ENCODE measurements at places on chromosomes 12 and 14.

DNA sequence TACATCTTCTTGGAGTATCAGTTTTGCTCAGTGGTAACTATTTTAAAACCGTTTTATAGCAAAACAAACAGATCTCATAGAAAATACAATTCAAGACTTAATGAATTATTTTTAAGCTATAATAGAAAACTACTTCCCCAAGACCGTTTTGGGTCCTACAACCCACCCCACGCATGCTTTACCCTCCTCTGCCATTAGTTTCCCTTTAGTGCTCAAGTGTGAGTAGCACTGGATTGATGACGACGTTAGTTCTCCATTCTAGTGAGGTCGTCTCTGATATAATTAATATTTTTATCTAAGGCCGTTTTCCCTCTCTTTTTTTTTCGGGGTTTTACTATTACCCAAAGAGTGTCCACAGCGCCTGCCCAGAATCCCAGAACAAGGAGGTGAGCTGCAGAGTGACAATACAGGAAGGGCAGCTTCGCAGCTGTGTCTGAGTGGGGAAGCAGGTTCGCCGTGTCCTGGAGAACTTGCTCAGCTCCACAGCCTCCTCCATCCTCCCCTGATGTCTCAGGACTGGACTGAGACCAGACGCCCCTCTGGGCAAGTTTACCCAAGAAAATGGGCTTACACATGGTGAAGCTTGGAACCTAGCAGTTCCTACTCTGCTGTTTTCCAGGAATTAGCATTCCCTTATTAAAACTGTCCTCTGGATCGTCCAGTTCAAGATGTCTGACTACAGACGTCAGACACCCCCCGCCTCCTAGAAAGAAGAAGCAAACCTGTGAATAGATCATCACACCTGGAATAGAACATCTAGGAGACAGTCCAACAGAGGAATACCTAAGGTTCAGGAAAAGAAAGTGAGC, 31.9 kb upstream of the MON2 start:
- DNase-seq: no peak

DNA sequence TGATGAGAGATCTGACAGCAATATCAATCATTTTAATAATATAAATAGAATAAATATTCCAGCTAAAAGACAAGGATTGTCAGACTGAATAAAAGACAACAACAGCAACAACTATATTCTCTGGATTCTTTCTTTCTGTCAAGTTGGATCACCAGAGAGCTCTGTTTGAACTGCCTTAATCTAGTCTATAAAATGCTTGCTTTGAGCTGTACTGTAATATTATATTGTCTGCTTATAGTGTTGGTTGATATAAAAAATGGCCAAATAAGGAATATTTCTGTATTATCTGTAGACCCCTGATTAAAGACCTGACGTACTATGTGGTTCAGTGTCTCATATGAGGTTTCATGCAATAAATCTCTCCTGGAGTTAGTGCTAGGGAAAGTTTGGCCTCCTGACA, 46.3 kb upstream of the CSRP2 start:
- DNase-seq: no peak

- DNase-seq: no peak
These were observed 338.5 kb downstream of the FSCB start for GRCh38 chr14:44168566-44168965.

DNA sequence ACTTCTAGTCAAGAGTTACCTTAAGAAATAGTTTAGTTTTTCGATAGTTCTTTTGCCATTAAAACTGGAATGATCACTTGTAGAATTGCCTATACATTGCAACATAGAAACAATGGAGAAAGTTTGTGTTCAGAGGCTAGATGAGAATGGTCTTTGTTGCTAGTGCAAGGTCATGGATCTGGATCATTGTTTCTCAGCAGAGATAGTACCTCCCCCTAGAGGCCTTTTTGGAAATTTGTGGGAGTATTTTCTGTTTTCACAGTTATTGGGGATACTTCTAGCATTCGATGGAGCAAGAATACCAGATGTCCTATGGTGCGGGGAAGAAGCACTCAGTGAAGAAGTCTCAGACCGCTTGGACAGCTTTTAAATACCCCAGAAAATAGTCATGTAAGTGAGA, 138.8 kb upstream of the HMGA2 start:
- DNase-seq: no peak

DNA sequence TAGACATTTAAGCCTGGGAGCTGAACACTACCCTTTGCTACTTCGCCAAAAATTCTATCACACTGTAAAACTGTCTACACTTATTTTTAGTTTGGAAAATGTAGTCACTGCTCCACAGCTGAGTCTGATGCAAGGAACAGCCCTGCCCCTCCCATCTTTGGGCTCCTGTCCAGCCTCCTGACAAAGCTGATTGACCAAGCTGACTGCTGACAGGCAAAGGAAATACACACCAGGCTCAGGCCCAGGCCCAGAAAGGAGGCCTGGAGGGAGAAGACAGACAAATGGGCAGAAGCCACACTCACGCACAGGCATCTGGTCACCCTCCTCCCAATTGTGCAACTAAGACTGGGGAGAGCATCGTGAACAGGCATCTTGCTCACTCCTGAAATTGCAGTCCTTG, 55.3 kb downstream of the ISCA2 start:
- no peak for DNase-seq

DNA sequence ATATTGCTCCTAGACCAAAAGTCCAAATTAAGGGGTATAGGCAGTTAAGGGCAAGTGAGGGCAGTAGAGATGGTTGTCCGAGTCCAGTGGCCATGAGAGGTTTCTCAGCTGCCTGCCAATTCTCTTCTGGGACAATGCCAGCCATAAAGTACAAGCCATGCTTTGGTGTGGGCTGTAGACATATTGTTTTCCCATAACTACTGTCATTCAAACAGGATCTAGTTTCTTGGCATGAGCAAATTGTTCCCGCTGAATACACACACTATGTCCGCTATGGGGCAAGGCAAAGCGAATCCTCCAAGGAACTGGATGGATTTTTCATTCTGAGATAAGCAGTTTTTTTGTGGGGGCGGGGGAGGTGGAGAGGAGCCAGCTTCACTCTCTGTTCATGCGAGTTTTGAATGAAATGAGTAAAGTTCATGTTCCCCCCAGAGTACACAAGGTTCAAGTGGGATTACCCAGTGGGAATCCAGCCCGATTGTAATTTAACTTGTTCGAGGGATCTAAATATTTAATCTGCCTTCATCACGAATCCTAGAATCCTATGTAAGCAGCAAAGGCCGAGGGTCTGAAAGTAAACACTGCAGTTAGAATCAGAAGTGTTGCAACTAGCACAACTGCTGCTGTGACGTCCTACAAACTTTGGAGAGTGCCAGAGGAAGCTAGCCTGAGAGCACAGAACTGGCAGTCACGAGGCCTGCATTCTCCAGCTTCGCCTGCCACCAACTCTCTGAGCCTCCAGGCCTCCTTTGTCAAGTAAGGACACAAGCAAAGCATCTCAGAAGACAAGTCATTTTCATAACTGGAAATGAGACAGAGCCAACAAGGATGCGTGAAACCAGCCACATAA, 137.0 kb downstream of the CRADD start:
- no peak for DNase-seq

GRCh38 chr12:123457980-123458779, at the start of gene SNRNP35:
TSS of gene SNRNP35 (plus strand) at chr12:123458139. CDS start at chr12:123465541, 7,402 bp downstream.
- DNase-seq: peak; percentile 65

- no peak for DNase-seq
These were observed 21.2 kb downstream of the TRIM9 start for GRCh38 chr14:51073731-51074130.

- DNase-seq: no peak
These were observed 18.2 kb upstream of the CERS5 start for GRCh38 chr12:50185301-50185895.

GRCh38 chr14:89924268-89924667, 30.3 kb downstream of the EFCAB11 start:
- no peak for DNase-seq

All from GOT3 (cell line).